ENCODE measurements at places on chromosomes 7 and 10.

DNA sequence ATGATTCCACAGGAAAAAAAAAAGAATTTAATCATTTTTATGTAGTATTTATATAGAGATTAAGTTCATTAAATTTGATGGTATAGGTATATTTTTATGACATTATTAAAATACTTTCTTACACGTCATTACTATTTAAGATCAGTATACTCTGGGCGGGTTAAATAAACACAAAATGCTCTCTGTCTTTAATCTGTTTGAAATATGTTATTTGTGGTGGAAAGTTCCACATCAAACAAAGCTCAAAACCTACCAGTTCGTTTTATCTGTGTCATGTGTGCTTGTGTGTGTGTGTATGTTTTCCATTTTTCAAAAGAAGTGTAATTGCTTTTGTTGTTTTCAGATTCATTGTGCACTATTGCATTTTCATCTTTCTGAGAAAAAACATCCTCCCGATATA lies 488.5 kb downstream of the ANKRD7 start:
- no peak for DNase-seq

DNA sequence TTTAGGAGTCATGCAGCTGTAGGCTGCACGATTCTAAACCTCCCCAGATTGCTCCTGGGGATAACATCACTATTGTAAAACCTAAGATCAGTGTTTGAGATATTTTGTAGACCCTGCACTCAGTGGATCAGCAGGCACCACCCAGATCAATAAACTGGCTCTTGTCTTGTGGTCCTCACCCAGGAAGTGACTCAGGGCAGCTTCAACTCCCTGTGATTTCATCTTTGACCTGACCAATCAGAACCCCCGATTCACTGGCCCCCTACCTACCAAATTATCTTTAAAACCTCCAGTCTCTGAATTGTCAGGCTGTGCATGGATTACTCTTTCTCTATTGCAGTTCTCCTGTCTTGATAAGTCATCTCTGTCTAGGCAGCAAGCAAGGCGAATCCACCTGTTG lies 25.7 kb downstream of the ARL5B start:
- no peak for DNase-seq

- DNase-seq = no peak
Measured at GRCh38 chr7:158300427-158300826, 287.2 kb downstream of the PTPRN2 start.

- peak; percentile 28 for DNase-seq
Measured at GRCh38 chr10:130301021-130301892, 165.1 kb downstream of the GLRX3 start.

DNA sequence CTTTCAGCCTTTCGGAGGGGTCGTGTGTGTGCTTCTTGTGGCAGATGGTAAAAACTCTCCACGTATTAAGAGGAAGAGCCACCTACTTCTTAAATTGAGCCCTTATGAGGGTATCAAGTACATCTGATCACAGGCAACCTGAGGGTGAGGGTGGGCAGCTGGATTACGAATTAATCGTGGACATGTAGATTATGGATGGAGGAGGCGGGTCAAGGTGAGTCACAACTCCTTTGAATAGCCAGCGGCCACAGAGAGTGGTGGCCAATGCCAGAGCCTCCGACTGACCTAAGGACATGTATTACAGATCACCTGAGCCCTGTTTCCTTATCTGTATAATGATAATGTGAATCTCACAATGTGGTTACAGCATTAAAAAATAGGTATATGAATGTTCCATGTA lies 1083.9 kb downstream of the SORCS3 start:
- no peak for DNase-seq

- DNase-seq = no peak
Measured at GRCh38 chr7:2758673-2759616, 70.9 kb downstream of the AMZ1 start.

DNA sequence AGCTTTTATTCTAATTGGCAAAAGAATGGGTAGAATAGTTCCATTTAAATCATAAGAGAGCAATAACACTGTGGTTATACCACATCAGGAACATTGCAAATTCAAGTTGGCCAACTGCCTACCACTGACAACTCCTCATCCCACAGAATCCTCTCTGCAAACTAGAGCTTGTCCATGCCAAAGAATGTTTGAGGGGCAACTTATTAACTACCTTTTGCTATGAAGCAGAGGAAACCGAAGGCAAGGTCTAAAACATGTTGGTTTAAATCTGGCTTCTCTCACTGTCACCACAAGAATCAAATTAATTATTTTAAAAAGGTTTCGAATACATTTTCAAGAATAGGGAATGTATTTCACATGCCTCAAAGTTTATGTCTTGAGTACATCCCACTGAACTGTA lies 36.0 kb downstream of the RHOBTB1 start:
- DNase-seq = no peak

DNA sequence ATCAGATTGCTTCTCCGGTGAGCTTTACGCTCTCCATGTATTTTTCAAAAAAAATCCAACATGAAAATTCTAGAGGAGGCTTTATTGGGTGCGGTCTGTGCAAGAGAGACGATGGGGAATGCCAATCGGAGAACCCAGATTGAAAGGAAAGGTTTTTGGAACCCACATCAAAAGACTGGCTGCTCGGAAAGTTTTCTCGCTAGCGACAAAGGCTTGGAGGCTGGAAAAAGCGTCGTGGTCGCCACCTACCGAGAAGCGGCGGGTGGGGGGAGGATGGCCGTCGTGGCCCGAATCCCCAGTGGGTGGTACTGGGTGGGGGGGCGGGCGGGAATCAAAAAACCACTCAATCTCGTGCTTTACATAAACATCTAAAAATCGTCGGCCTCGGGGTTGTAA lies 1.1 kb upstream of the GTF2I start:
- peak; percentile 30 for DNase-seq

GRCh38 chr7:103094102-103094501 lies 19.2 kb downstream of the ARMC10 start:
- DNase-seq = no peak

DNA sequence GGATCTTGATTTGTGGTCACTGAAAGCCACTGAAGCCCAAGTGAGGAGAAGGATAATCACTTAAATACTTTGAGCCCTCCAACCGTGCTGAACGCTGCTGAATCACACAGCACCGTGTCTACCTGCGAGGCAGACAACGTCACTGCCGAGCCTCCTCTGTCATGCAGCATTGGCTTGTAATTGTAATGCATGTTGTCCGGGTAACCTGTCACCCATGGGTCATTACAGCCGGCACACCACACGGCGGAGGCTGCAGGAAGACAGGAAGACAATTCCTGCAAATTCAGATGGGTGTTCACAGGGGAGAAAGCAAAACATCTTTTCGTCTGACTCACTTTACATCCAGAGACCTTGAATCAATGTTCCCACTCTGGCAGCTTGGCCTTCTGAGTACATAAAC lies 546.1 kb upstream of the FOXK1 start:
- no peak for DNase-seq

- DNase-seq = no peak
Measured at GRCh38 chr10:100201549-100201948, 15.7 kb upstream of the ERLIN1 start.

- no peak for DNase-seq
Measured at GRCh38 chr10:11683529-11684320, 58.5 kb upstream of the ECHDC3 start.

DNA sequence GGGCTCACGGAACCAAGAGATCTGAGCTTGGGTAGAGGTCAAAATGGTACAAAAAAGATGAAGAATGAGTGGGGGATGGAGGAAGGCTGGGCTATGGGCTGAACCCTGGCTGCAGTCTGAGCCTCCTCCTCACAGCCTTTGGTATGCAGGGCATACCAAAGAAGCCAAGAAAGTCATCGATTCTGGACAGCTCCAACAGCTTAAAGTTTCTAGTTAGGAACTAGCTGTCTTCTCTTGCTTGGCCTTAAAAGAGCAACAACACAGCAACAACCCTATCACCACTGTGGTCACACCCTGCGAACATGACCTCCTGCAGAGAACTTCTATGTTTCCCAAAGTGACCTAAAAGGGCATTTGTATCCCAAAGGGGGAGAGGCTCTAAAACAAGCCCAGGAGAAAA lies 126.1 kb upstream of the EFCAB10 start:
- peak; percentile 17 for DNase-seq

DNA sequence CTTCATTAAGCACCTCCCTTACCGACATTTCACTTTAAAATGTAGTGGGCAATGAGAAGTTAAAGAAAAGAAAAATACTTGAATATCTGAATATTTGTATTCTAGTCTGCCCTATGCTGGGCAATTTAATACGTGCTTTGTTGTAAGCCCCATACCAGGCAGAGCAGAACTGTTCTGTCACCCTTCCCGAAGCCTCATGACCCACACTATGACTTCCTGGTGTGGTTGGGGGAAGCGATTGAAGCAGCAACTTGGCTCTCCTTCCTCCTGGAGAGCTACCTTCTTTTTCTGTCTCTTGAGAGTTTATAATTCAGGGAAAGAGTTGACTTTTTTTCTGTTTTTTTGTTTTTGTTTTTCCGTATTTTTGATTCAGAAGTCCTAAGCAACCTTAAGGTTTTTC lies 243.7 kb downstream of the INHBA start:
- no peak for DNase-seq

DNA sequence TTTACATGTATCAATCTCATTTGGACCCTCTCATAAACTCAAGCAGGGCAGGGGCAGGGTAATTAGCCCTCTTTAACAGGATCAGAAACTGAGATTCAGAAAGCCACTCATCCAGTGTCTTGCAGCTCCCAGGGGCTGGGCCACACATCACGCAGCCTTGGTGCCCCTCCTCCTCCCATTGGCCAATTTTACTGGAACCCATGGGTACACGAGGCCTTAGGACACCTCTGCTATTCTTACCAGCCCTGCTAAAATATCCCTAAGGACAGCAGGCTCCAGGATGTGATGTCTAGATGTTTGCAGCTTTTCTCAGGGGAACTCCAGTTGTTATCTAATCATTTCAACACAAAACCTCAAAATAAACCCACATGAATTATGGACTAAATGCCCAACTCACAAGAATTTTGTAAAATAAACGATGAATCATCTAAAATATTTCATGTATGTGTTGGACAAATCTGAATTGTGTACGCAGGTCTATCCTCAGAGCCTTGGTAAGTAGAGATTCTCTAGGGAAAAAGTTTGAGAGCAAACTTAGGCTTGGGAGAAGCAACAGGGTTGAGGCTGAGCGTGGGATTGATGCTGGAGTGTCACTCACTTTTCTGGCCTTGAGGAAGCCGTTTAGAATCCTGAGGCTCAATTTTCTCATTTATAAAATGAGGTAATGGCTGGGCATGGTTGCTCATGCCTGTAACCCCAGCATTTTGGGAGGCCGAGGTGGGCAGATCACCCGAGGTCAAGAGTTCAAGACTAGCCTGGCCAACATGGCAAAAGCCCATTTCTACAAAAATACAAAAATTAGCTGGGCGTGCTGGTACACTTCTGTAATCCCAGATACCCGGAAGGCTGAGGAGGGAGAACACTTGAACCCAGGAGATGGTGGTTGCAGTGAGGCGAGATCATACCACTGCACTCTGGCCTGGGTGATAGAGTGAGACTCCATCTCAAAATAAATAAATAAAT lies 69.7 kb upstream of the TNS3 start:
- DNase-seq = peak; percentile 99

GRCh38 chr10:43820663-43821062 lies 172.0 kb upstream of the ZNF32 start:
- DNase-seq = peak; percentile 28

GRCh38 chr10:104317726-104318299 lies 20.5 kb downstream of the ITPRIP start:
- DNase-seq = no peak

- DNase-seq = no peak
Measured at GRCh38 chr7:152664636-152665035, 11.3 kb downstream of the XRCC2 start.

DNA sequence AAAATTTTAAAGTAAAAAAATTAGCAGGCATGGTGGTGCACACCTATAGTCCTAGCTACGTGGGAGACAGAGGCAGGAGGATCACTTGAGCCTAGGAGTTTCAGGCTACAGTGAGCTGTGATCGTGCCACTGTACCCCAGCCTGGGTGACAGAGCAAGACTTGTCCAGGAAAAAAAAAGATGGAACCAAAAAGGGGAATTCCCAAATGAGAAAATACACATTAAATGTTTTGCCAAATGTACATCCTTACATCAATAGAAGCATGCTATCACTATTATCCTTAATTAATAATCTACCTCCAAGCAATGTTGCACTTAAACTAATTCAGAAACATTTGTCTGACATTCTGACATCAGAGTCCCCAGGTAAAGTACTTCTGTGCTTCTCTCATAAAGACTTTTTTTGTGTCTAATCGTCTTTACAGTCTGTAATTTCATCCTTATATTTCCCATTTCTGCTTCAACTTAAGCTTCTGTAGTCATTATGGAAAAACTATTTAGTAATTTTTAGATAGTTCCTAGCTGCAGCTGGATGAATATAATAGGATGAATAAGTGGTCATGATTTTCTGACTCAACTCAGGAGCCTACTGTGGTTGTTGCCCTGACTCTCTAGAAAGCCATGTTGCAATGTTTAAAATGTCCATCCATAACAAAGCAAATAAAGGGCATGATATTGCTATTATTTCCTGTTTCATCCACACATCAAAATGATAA lies 57.7 kb downstream of the MYPN start:
- DNase-seq = no peak

DNA sequence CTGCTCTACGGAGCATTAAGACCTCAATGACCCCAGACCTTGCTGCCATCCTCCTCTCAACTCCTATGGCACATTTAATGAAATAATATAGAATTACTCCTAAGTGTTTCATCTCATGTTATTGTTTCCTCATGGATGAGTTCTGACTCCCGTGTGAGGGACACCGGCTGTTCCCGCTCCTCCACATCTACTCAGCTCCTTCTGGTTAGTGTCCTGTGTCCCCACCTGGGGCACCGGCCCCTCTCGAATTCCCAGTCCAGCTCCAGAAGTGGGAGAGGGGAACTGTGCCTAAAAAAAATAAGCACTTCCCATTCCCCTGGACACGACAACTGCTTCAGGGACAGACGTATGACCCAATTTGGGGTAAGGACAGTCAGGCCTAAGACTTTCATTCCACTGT lies 58.3 kb downstream of the PIP4K2A start:
- no peak for DNase-seq

DNA sequence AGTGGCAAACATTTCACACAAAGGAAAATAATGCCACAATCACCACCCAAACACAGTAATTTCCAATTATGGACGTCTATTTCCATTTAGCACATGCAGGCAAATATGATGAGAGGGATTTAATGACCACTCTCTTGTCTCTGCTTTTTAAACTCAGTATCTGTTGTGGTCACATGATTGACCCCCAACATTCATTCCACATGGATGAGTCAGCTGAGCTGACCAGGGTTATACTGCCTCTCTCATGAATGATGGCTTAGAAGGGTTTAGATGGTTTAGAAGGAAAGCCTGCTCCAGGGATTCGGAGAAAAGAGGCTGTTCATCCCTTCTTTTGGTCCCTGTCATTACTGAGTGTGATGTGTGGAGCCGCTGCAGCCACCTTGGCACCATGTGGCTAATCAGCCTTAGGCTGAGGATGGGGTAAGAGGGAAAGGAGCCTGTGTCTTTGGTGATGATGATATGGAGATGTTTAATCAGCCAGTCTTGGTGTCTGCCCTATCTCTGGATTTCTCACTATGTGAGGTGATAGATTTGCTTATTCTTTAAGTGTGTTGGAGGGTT lies 38.2 kb upstream of the JAKMIP3 start:
- peak; percentile 39 for DNase-seq

GRCh38 chr7:124550036-124550435 lies 215.6 kb downstream of the GPR37 start:
- DNase-seq = no peak

GRCh38 chr10:25245165-25245564 lies 70.4 kb downstream of the GPR158 start:
- no peak for DNase-seq

GRCh38 chr10:51063659-51064535 lies 10.4 kb upstream of the PRKG1 start:
- DNase-seq = peak; percentile 70
